ENCODE measurements at places on chromosomes 3 and 15. TPM values are rescaled to one million over a fixed set of nuclear protein-coding genes. Genes with fewer than 3 reads are reported as not detected.

Gene ABCF3
- 61.3 TPM for total RNA-seq

Gene SLC28A2
- total RNA-seq = not detected

Gene IL17RB
- not detected for total RNA-seq

Gene UCN2
- total RNA-seq = not detected

Gene SLC6A1
- not detected for total RNA-seq

Gene CSPG4
- total RNA-seq = not detected

Gene PDCD10
- total RNA-seq = 74.0 TPM

Gene GOLGA8K
- total RNA-seq = 0.49 TPM

Gene RAB43
- total RNA-seq = 44.1 TPM

Gene UNC13C
- total RNA-seq = not detected

Gene SHC4
- 2.5 TPM for total RNA-seq
